Glutamatergic neuron (in vitro differentiated cells): ENCODE measurements at places on chromosomes 13 and 19. TPM values are rescaled to one million over a fixed set of nuclear protein-coding genes. Genes with fewer than 3 reads are reported as not detected.

ZNF154 gene
- 57.5 TPM for total RNA-seq

DNA sequence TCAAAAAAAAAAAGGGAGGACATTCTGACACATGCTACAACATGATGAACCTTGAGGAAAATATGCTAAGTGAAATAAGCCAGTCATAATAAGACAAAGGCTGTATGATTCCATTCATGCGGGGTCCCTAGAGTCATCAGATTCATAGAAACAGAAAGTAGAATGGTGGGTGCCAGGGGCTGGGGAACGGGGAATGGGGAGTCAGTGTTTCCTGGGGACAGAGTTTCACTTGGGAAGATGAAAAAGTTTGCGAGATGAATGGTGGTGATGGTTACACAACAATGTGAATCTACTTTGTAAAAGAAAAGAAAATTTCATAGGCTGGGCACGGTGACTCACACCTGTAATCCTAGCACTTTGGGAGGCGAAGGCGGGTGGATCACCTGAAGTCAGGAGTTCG, 6.1 kb upstream of the CLEC4G start:
- no peak overlapping the region for H3K27ac ChIP-seq
- H3K27me3 ChIP-seq = peaks cover 2% of the 10 kb centered on the region
- H3K4me1 ChIP-seq = peaks cover 12% of the 10 kb centered on the region
- DNase-seq = no peak

- peaks cover 23% of the 10 kb centered on the region for H3K4me1 ChIP-seq
- DNase-seq = no peak
- H3K27ac ChIP-seq = no peak overlapping the region
- no peaks in the 10 kb centered on the region for H3K36me3 ChIP-seq
- no peaks in the 10 kb centered on the region for H3K27me3 ChIP-seq
These were observed 444.9 kb downstream of the PCDH20 start for GRCh38 chr13:60970736-60971135.

ERICH4 gene
- total RNA-seq = not detected

- peak overlapping the region; percentile 53 for H3K27ac ChIP-seq
- no peak overlapping the region for H3K4me3 ChIP-seq
- peaks cover 19% of the 10 kb centered on the region for H3K4me1 ChIP-seq
- H3K27me3 ChIP-seq = peaks cover 3% of the 10 kb centered on the region
These were observed 652.0 kb downstream of the LIG4 start for GRCh38 chr13:107563099-107563925.

GRCh38 chr19:1064661-1065605, 2.0 kb upstream of the ARHGAP45 start:
- H3K36me3 ChIP-seq = no peaks in the 10 kb centered on the region
- H3K27ac ChIP-seq = no peak overlapping the region
- H3K4me3 ChIP-seq = no peak overlapping the region
- H3K4me1 ChIP-seq = peaks cover 1% of the 10 kb centered on the region
- peaks cover 5% of the 10 kb centered on the region for H3K27me3 ChIP-seq

DNA sequence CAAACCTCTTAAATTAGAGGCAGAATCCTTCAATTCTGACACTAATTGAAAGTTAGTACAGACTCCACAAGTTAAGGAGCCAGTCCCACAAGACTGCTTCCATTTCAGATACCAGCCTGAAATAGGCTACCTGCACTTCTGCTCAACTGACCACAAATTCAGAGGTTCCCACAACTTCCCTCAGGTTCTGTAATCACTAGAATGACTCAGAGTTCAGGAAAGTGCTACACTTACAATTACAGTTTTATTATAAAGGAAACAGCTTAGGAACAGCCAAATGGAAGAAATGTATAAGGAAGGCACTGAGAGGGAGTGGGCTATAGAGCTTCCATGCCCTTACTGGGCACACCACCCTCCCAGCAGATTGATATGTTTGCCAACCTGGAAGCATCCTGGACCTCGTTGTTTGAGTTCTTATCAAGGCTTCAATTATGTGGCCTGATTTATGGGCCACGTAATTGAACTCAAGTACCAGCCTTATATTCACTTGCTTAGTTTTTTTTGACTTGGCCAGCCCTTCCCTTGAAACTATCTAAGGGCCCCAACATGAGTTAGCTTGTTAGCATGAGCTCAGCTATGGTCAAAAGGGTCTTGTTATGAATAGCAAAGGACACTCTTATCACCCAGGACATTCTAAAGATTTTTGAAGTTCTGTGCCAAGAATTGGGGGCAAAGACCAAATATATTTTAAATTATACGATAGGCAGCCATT, 25.9 kb downstream of the NBEA start:
- H3K27ac ChIP-seq = no peak overlapping the region
- H3K4me3 ChIP-seq = no peak overlapping the region
- peaks cover 10% of the 10 kb centered on the region for H3K4me1 ChIP-seq
- DNase-seq = no peak
- H3K36me3 ChIP-seq = peaks cover 15% of the 10 kb centered on the region

RASAL3 gene
- not detected for total RNA-seq

DNA sequence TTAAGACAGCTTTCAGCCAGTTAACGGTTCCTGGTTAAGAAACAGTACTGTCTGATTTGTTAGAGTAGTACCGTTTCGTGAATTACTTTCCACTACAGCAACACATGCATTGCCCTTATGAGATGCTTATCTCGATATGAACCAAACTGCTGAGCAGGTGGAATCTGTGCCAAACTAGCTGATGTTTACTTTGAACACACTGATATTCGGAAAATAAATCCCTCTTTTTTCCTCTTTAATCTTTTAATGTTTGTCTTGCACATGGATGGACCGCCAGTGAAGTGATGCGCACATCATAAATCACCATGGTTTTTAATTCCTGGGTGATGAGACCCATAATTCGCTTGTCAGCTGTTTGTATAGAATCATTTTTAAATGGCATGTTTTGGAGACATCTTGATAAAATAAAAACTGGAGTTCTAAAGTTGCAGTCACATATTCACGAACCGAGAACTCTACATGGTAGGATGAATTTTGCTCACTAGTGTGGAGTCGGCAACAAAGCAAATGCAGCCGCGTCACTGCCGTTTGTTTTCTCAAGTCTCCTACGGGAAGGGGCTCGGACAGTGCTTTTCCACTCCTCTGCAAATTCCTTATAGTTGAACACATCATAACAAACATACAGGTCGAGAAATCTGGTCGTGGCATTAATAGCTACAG, 1.1 kb downstream of the GJA3 start:
- H3K36me3 ChIP-seq = no peaks in the 10 kb centered on the region
- H3K4me1 ChIP-seq = peaks cover 4% of the 10 kb centered on the region
- peak overlapping the region; percentile 86 for H3K4me3 ChIP-seq
- no peak for DNase-seq

- no peaks in the 10 kb centered on the region for H3K27me3 ChIP-seq
- no peak for DNase-seq
- H3K27ac ChIP-seq = no peak overlapping the region
- H3K36me3 ChIP-seq = no peaks in the 10 kb centered on the region
These were observed 10.3 kb upstream of the EEF2 start for GRCh38 chr19:3995607-3996006.

CLASRP gene
- 127 TPM for total RNA-seq

DNA sequence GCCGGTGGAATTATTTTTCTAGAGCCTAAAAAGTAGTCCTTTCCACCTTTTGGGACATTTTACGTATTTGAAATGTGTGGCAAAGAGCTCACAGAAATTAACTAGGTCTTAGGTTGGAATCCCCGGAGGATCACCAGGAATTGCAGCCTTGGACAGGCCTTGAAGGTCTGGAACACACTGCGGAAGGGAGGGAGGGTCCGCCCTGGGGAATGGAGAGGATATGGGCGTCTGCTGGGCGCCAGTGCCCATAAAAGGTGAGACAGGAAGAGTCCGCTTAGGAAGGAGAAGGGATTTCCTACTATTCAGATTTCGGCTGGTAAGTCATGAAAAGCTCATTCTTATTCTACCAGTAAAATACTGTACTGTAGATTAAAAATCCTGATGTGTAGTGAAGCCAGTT, 111.9 kb downstream of the COL4A2 start:
- H3K4me1 ChIP-seq = peaks cover 6% of the 10 kb centered on the region
- no peak overlapping the region for H3K27ac ChIP-seq
- H3K36me3 ChIP-seq = no peaks in the 10 kb centered on the region
- no peak overlapping the region for H3K4me3 ChIP-seq

GRCh38 chr19:48450863-48451262, 4.5 kb upstream of the KCNJ14 start:
- H3K4me1 ChIP-seq = no peaks in the 10 kb centered on the region
- DNase-seq = no peak
- no peak overlapping the region for H3K4me3 ChIP-seq
- H3K27me3 ChIP-seq = no peaks in the 10 kb centered on the region
- H3K36me3 ChIP-seq = no peaks in the 10 kb centered on the region

KIR3DL2 gene
- total RNA-seq = not detected

ARL11 gene
- total RNA-seq = not detected

MYH14 gene
- total RNA-seq = 0.59 TPM

- no peaks in the 10 kb centered on the region for H3K36me3 ChIP-seq
- H3K27me3 ChIP-seq = peaks cover 8% of the 10 kb centered on the region
- no peak overlapping the region for H3K27ac ChIP-seq
- no peak overlapping the region for H3K4me3 ChIP-seq
- DNase-seq = no peak
These were observed 90.9 kb downstream of the TEX29 start for GRCh38 chr13:111411151-111411858.

DNA sequence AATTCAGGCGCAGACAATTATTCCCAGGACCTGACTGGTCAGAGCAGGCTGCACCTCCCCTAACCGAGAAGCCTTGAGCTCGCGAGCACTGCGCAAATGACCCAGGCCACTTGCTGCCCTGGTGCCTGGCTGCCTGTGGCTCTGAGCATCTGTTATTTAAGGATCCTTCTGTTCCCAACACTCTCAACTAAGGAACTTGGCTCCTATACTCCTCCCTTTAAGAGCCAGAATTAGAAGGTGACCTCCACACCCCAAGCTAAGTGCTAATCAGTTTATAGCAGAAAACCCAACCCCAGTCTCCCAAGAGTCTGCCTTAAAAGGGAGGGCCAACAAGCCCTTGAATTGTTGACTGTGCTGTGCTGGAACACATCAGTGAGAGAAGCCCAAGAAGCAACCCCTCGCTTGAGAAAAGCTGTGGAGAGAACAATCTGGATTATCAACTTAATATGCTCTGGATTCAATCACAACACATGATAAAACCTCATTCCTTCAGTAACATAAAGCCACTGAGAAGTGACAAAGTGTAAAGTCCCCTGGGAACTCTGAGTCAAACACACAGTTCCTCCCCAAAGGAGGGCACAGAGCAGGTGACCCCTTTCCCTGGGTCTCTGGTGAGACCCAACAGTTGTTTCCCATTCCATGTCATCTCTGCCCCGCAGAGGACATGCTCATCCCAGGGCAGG, 14.6 kb downstream of the AKAP8L start:
- peaks cover 49% of the 10 kb centered on the region for H3K4me1 ChIP-seq
- no peaks in the 10 kb centered on the region for H3K36me3 ChIP-seq
- H3K4me3 ChIP-seq = peak overlapping the region; percentile 75

DNA sequence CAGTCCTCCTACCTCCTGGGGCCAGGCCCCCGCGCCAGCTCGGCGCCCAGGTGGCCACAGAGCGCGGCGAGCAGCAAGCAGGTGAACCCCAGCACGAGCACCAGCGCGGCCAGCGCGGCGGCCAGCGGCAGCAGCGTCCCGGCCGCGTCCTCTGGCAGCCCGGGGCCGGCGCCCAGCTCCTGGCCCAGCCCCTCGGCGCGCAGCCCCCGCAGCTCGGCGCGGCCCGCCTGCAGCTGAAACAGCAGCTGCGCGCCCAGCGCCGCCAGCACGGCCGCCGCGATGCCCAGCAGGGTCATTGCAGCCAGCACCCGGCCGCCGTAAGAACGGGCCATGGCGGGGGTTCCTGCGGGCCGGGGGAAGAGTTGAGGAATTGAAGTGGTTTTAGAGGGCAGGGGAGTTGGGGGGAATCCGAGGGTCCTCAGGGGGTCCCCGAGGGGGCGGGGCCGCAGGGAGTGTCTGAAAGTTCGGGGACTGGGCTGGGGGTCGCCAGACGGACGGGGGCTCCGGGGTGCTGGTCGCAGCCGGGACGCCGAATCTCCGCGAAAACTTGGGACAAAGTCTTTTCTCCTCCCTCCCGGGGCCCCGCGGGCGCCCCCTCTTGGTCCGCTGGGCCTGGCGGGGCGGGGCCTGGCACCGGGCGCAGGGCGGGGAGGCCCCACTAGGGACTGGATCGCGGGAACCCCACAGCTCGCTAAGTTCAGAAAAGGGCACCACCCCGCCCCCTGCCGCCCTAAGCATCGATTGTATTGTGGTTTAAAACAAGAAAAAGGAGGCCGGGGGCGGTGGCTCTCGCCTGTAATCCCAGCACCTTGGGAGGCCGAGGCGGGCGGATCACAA, at the start of gene TMEM221:
TSS of gene TMEM221 (minus strand) at position 538 of the 837 bp plus-strand sequence. CDS start at position 332, 206 bp downstream.
- peak; percentile 59 for DNase-seq
- H3K4me1 ChIP-seq = no peaks in the 10 kb centered on the region
- peaks cover 5% of the 10 kb centered on the region for H3K36me3 ChIP-seq
- H3K4me3 ChIP-seq = peak within 1 kb of the TSS; percentile 64
- peaks cover 11% of the 10 kb centered on the region for H3K27me3 ChIP-seq

DNA sequence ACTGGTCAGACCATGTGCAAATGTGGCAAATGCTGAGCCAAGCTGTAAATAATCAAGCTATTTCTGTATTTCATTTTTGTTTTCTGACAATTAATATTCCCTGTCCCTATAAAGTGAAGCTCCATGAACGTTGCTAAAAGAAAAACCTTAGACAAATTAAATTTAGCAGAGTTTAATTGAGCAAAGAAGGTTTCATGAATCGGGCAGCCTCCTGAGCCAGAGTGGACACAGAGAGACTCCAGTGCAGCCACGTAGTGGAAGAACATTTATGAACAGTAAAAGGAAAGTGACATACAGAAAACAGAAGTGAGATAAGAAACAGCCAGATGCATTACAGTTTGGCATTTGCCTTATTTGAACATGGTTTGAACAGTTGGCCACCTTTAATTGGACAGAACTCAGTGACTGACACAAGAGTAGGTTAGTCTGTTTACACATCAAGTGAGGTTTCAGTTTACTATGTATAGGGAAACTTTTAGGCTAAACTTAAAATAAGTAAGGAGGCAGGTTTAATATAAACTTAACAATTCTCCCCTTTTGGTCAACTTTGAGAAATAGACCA, 69.7 kb downstream of the UFM1 start:
- no peaks in the 10 kb centered on the region for H3K36me3 ChIP-seq
- no peaks in the 10 kb centered on the region for H3K4me1 ChIP-seq

GRCh38 chr13:94433055-94433961, 46.2 kb downstream of the DCT start:
- DNase-seq = no peak
- H3K4me1 ChIP-seq = peaks cover 14% of the 10 kb centered on the region
- peaks cover 1% of the 10 kb centered on the region for H3K27me3 ChIP-seq
- peak overlapping the region; percentile 88 for H3K27ac ChIP-seq
- no peaks in the 10 kb centered on the region for H3K36me3 ChIP-seq

DNA sequence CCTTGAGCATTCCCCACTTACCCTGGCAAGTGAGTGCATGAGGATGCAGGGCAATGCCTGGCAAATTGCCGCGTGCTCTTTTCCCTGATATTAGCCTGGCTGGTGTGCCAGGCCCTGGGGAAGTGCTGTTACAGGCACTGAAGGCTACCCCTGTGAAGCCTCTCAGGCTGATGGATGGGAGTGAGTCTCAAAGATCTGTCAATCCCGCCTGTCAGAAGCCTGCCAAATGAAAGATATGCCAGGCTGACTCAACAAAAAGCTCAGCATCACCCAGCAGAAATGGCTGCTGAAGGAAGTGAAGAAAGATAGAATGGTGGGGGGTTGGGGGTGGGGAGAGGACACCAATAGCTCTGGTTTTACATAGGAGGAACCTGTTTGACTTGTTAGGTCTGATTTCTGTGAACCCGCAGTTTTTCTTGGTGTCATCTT, 112.1 kb downstream of the LACC1 start:
- H3K4me3 ChIP-seq = no peak overlapping the region
- DNase-seq = no peak
- peaks cover 5% of the 10 kb centered on the region for H3K27me3 ChIP-seq
- H3K36me3 ChIP-seq = no peaks in the 10 kb centered on the region
- H3K4me1 ChIP-seq = peaks cover 14% of the 10 kb centered on the region
